GM23248 (cell line): ENCODE measurements at places on chromosomes 4 and X. TPM values are rescaled to one million over a fixed set of nuclear protein-coding genes. Genes with fewer than 3 reads are reported as not detected.

GRCh38 chr4:3297066-3297859 lies 4.4 kb downstream of the RGS12 start:
- no peak overlapping the region for H3K4me3 ChIP-seq
- peaks cover 5% of the 10 kb centered on the region; the same call in 1 of the 2 replicates for H3K4me1 ChIP-seq
- no peak for DNase-seq
- H3K27me3 ChIP-seq: no peaks in the 10 kb centered on the region
- H3K27ac ChIP-seq: no peak overlapping the region

The C4orf54 gene
- not detected in 2 replicates for total RNA-seq

DNA sequence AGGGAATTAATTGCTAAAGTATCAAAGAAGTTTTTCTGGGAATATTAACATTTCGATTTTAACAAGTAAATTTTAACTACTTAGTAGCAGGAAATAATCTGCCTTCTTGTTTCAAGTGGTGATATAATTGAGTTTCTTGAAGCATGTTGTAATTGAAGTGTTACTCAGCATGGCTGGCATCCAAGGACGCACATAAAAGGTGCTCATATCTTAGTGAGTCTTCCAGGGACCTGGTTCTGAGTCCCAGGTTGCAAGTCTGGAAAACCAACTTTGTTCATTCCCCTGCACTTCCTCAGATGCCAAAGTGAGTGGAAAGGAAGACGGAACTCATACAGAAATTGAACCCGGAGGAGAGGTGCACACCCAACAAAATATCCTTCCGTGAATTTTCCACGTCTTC lies 399.6 kb downstream of the NLGN4X start:
- no peak overlapping the region for H3K4me3 ChIP-seq
- no peaks in the 10 kb centered on the region for H3K36me3 ChIP-seq
- no peak overlapping the region for H3K27ac ChIP-seq
- no peak for DNase-seq
- H3K4me1 ChIP-seq: no peaks in the 10 kb centered on the region

DNA sequence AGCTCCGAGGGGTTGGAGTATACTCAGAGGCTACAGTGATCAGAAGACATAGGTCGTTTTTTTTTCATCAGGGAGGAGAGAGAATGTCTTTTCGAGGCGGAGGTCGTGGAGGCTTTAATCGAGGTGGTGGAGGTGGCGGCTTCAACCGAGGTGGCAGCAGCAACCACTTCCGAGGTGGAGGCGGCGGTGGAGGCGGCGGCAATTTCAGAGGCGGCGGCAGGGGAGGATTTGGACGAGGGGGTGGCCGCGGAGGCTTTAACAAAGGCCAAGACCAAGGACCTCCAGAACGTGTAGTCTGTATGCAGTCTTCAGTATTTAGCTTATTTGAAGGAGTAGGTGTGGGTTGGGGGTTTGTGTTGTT lies 500 bp downstream of the GAR1 start:
- H3K4me3 ChIP-seq: peak overlapping the region; percentile 99
- no peaks in the 10 kb centered on the region for H3K27me3 ChIP-seq
- H3K4me1 ChIP-seq: peaks cover 16% of the 10 kb centered on the region

- H3K4me1 ChIP-seq: peaks cover 20% of the 10 kb centered on the region
- DNase-seq: peak; percentile 81
- H3K27ac ChIP-seq: peak overlapping the region; percentile 21
- no peaks in the 10 kb centered on the region for H3K36me3 ChIP-seq
- no peaks in the 10 kb centered on the region for H3K27me3 ChIP-seq
These were observed 13.3 kb downstream of the MGARP start for GRCh38 chr4:139266583-139267257.

GRCh38 chr4:139872274-139872673 lies 206.7 kb downstream of the MGST2 start:
- peak overlapping the region; percentile 88 for H3K27ac ChIP-seq
- no peaks in the 10 kb centered on the region for H3K36me3 ChIP-seq

The ETDA gene
- not detected in 2 replicates for total RNA-seq

DNA sequence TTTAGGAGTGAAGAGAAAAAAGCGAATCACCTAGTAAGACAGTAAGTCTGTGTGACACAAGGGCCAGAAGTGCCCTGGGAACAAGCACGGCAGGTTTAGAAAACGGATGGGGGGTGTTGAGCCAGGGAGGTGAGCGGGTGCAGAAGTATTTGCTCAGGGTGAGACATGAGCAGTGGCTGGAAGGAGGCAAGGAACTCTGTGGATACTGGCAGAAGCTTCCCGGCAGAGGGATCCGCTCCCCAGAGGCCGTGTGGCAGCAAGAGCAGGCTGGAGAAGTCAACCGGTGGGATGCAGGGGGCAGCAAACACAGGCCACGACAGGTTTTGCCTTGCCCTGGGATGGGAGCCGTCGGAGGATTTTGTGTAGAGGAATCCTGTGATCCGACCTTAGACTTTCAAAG lies 2.3 kb upstream of the UVSSA start:
- peak; percentile 11 for DNase-seq
- H3K27me3 ChIP-seq: no peaks in the 10 kb centered on the region
- H3K4me3 ChIP-seq: no peak overlapping the region
- peaks cover 15% of the 10 kb centered on the region for H3K4me1 ChIP-seq
- H3K36me3 ChIP-seq: peaks cover 5% of the 10 kb centered on the region; the same call in 1 of the 2 replicates
- no peak overlapping the region for H3K27ac ChIP-seq
